Diencephalon (tissue), 1 donor: ENCODE measurements at places on chromosomes 2 and 18. TPM values are rescaled to one million over a fixed set of nuclear protein-coding genes. Genes with fewer than 3 reads are reported as not detected.

DSC3 gene
- total RNA-seq, result 0.23 TPM

CHAC2 gene
- total RNA-seq, result 5.1 TPM

SPP2 gene
- total RNA-seq, result not detected

ZSWIM2 gene
- 0.23 TPM for total RNA-seq

SMAD2 gene
- total RNA-seq, result 59.5 TPM

DES gene
- 1.4 TPM for total RNA-seq

UPP2 gene
- total RNA-seq, result 0.69 TPM

LCLAT1 gene
- total RNA-seq, result 31.6 TPM

STPG4 gene
- not detected for total RNA-seq

WIPF1 gene
- 5.1 TPM for total RNA-seq

POTEE gene
- 0.46 TPM for total RNA-seq

TMEFF2 gene
- total RNA-seq, result 55.4 TPM

RGPD3 gene
- total RNA-seq, result 1.2 TPM

SMYD5 gene
- total RNA-seq, result 18.0 TPM

NEB gene
- 3.2 TPM for total RNA-seq

MTX2 gene
- total RNA-seq, result 55.6 TPM

TUBB8B gene
- total RNA-seq, result 0.69 TPM

FAM117B gene
- total RNA-seq, result 34.1 TPM

LRRTM1 gene
- total RNA-seq, result 18.7 TPM

RNF125 gene
- 4.4 TPM for total RNA-seq

GREB1L gene
- 11.1 TPM for total RNA-seq

BCL11A gene
- total RNA-seq, result 71.5 TPM

RNF144A gene
- total RNA-seq, result 52.8 TPM

FAM237A gene
- 0.46 TPM for total RNA-seq

LRRC30 gene
- total RNA-seq, result not detected

PPP1R1C gene
- total RNA-seq, result 3.9 TPM

DPP10 gene
- 97.8 TPM for total RNA-seq

WNT10A gene
- 0.46 TPM for total RNA-seq

TRAPPC8 gene
- 79.4 TPM for total RNA-seq

DUSP2 gene
- 5.5 TPM for total RNA-seq

CAVIN2 gene
- 5.3 TPM for total RNA-seq

SATB2 gene
- 20.8 TPM for total RNA-seq

CBLN2 gene
- total RNA-seq, result 127 TPM

RAMP1 gene
- 29.3 TPM for total RNA-seq

PLCD4 gene
- 1.4 TPM for total RNA-seq

FNDC4 gene
- total RNA-seq, result 52.8 TPM

SERPINB11 gene
- total RNA-seq, result not detected

CD8B gene
- total RNA-seq, result 1.8 TPM

GPR75 gene
- total RNA-seq, result 29.5 TPM

TNFAIP6 gene
- 1.2 TPM for total RNA-seq

ANKRD30BL gene
- total RNA-seq, result 21.7 TPM

GALR1 gene
- 7.8 TPM for total RNA-seq

GMCL1 gene
- 14.3 TPM for total RNA-seq

GBX2 gene
- total RNA-seq, result 10.4 TPM

CNTNAP5 gene
- total RNA-seq, result 66.2 TPM

MZT2B gene
- total RNA-seq, result 85.1 TPM

LGALSL gene
- total RNA-seq, result 48.9 TPM

MDH1B gene
- 13.4 TPM for total RNA-seq

PASK gene
- 14.3 TPM for total RNA-seq

PRKAG3 gene
- total RNA-seq, result not detected

SP5 gene
- 2.3 TPM for total RNA-seq

GALNT14 gene
- 20.5 TPM for total RNA-seq
